ENCODE measurements at places on chromosomes 6 and 20. TPM values are rescaled to one million over a fixed set of nuclear protein-coding genes. Genes with fewer than 3 reads are reported as not detected.

The MCHR2 gene
- not detected for total RNA-seq

GRCh38 chr6:106206905-106207304 is 118.7 kb downstream of the ATG5 start:
- no peak for DNase-seq

DNA sequence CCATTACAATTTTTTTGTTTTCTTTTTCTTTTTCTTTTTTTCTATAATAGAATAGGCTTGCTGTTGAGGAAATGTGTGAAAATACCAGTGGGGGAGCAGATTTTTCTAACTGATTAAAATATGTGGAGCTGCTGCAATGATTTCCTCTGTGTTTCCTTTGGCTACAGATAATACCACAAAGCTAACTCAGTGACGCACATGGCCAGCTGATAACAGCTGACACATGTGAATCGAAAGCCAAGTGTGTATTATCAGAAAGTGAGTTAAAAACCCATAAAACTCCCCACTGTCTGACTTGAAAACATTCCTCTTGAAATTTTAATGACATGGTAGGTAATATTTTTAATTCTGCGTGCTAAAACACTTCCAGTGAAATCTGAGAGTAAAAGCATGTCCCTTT is 70.8 kb upstream of the AHI1 start:
- DNase-seq: no peak

The AARS2 gene
- 12.5 TPM for total RNA-seq

- no peak for DNase-seq
Measured at GRCh38 chr6:134535831-134536230, 217.9 kb upstream of the SGK1 start.

DNA sequence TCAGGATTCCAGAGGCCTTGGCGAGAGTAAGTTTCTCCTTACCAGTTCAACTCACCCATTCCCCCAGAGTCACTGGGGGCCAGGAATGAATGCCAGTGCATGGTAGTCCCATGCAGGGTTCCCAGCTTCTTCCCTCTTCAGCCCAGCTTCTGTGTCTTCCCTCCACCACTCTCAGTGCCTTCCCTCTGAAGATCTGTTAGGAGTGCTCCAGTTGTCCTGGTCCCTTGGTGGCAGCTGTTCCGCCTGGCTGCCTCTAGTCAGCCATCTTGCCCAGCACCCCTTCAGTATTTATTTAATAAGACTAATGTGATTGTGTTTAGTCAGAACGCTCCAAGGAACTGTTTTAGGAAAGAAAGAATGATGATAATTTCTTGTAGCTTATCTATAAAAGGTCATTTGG is 23.1 kb downstream of the FIG4 start:
- no peak for DNase-seq

The SLC22A2 gene
- total RNA-seq: not detected

The MTCH1 gene
- 236 TPM for total RNA-seq

DNA sequence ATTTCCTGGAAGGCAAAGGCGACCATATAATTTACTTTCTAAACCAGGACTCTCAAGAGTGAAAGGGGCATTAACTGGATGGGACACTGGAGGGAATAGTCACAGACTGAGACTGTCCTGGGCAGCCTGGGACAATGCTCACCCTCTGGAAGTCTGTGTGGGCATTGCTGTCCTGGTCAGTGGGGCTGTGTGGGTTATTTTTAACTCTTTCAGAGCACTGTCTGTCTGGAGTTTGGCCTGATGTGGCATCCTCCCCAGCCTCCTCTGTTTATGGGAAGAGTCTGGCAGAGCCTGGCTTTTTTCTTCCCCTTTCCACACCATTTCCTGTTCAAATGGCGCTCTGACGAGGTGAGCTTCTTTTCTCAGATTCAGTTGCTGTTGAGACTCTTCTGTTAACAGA is 11.7 kb downstream of the DAAM2 start:
- no peak for DNase-seq

DNA sequence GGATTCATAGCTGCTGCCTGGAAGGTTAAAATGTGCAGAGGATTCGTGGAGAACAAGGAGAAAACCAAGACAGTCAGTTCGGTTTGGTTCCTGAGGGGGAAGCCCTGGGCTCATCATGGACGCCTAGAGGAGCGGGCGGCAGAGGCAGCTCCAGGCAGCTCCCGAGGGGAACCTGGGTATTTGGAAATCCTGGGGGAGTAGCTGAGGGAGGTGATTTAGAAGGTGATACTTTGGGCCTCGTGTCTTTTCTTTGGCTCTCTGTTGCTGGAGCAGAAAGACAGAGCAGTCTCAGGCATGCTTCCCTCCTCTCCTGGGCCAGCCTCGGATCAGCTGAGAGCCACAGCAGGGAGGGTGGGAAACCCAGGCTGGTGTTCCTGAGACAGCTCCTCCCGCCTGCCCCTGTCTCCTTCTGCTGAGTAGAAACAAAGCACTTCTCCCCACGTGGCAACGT is 139.5 kb downstream of the DLL1 start:
- DNase-seq: no peak

- DNase-seq: no peak
Measured at GRCh38 chr20:7893014-7893730, 47.1 kb downstream of the HAO1 start.

All from PC-9 (cell line).